Stimulated activated CD8-positive, alpha-beta memory T cell treated with anti-CD3 and anti-CD28 coated beads, Interleukin-2, amount 100 ng/mL, for 48 hours (primary cell): ENCODE measurements at places on chromosomes 5 and 9.
A peak's percentile ranks its signal among the peaks of the same experiment; 100 is the strongest.

DNA sequence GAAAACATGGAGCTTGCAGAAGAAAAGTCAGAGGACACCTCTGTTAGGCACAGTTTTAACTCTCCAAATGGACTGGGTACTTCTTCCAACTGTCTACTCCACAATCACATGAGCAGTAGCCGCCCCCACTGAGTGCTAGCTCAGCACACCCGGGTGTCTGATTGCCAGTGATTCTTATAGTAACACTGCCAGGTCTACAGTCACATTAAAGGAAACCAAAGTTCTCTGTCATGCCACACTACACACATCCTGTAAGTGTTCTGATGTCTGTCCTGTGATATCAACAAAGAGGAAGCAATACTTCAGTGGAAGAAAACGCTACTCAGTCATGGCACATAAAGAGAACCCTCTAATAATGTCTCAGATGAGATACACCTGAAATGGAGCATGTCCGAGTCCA lies at the start of gene HAVCR2:
HAVCR2 (minus strand) TSS at position 69 of the 400 bp plus-strand sequence; CDS start at position 8, 61 bp downstream.
- peak; percentile 34 for DNase-seq

- no peak for DNase-seq
Measured at GRCh38 chr5:101532430-101532829, 629.3 kb upstream of the ST8SIA4 start.

DNA sequence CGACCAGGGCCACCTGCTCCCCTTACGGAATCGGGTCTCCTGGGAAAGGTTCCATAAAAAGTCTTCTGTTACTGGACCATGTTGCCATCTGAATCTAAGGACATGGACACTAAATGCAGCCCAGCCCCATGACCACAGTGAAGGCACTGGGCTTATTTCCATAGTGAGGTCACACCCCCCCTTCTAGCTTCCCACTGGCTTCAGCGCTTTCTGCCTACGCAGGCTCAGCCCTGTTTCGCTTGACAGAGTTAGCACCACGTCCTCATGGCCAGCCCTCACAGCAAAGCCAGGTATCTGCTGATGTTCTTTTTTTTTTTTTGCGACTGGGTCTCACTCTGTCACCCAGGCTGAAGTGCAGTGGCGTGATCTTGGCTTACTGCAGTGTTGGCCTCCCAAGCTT lies 14.1 kb downstream of the UCK1 start:
- DNase-seq: no peak

DNA sequence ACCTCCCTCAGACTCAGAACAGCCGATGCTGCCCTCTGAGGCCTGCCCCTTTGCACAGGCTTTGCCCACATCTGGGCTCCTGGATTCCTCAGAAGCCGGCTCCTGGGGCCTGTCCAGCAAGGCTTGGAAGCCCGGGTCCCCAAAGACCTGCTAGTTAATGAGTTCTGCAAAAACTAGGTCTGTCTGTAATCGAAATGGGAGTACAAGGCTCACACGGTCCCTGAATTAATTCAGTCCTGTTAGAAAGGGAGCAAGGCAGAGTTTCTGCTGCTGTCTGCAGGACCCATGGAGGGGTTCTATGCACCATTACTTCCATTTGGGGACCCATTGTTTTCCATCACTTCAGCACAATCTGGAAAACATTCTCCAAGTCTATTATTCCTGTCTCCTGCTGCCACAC lies 221.8 kb downstream of the MELK start:
- DNase-seq: no peak

- no peak for DNase-seq
Measured at GRCh38 chr9:78448960-78449673, 152.2 kb downstream of the PSAT1 start.

DNA sequence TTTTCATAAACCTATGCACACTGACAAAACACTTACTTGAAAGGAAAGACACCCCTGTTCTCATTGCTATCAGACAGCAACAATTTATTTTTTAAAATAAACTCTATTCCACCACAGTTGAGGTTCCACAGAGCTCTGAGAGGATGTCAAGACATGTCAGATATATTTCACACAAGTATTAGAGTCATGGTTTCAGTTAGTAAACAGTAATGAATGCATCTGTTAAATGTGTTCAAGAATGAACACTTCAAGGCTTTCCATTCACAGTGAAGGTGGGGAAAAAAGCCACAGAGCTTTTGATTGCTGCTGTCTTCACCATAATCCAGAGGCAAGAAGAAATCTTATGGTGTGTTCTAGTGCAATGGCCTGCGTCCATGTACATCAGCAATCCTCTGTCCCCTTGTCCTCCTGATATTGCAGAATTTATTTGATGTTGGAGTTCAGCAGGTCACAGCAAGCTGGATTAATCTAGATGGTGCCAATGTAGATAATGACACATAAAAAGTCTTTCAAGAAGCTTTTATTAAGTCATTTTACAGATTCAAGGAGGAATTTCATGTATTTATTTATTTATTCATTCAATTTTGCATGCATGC lies 146.8 kb downstream of the GHR start:
- no peak for DNase-seq

GRCh38 chr9:110332766-110333165 lies 4.9 kb downstream of the TXNDC8 start:
- no peak for DNase-seq

GRCh38 chr5:58117542-58117941 lies 342.3 kb downstream of the PLK2 start:
- DNase-seq: no peak

- no peak for DNase-seq
Measured at GRCh38 chr5:74079971-74080556, 454.1 kb downstream of the ARHGEF28 start.

- no peak for DNase-seq
Measured at GRCh38 chr5:138138949-138139780, at the start of gene NME5. TSS of gene NME5 (minus strand) at chr5:138139428. CDS start at chr5:138138780, 648 bp downstream.

GRCh38 chr5:55618318-55618717 lies 83.6 kb upstream of the PLPP1 start:
- DNase-seq: no peak

GRCh38 chr9:30977965-30978364 lies 1406.5 kb upstream of the ACO1 start:
- no peak for DNase-seq

DNA sequence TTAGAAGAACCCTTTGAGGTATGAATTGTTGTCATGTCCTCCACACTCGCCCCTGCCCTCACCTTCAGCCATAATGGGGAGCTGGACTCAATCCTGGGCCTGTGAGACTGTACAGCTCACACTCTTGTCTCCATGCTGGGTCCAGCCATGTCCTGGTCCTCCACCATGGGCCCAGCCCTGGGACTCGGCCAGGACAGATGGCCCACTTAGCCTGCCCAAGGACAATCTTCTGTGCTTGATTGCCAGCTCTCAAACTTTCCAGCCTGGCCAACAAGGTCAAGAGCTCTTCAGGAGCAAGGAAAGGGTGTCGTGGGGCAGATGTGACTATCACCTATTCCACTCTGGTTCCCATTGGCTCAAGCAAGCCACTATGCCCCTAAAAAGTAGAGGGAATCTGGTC lies 90.8 kb downstream of the HRH2 start:
- no peak for DNase-seq

- DNase-seq: no peak
Measured at GRCh38 chr5:77937015-77937908, 161.1 kb upstream of the TBCA start.

GRCh38 chr9:4317681-4318080 lies 17.8 kb upstream of the GLIS3 start:
- no peak for DNase-seq

- no peak for DNase-seq
Measured at GRCh38 chr5:64333886-64334285, 168.2 kb downstream of the RNF180 start.

- DNase-seq: no peak
Measured at GRCh38 chr5:109083937-109084336, 325.8 kb downstream of the PJA2 start.

DNA sequence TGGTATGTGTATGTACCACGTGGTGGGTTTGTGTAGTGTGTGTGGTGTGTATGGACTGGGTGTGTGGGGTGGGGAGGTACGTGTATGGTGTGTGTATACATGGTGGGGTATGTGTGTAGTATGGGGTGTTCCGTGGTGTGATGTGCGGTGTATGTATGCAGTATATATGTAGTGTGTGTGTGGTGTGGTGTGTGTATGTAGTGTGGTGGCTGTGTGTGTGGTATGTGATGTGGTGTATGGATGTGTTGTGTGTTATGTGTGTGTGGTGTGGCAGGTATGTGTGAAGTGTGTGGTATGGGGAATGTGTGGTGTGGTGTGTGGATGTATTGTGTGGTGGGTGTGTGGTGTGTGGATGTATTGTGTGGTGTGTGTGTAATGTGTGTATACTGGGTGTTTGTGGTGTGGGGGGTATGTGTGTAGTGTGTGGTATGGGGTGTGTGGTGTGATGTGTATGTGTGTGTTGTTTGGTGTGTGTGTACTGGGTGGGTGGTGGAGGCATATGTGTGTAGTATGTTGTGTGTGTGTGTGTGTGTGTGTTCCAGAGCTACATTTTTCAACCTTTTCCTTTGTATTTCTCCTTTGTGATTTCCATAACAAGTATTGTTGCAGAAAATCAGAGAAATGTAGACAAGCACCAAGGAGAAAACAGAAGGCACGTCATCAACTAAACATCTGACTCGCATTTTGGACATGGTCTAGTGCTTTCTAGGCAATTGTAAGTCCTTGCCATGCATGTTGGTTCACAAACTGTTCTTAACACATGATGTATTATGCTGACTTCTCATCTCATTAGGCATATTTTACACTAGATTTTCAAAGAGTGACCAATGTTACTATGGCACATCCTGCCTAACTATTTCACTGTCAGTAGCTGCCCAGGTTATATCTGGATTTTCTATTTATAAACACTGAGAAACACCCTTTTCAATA lies 13.2 kb downstream of the SEMA4D start:
- DNase-seq: no peak

DNA sequence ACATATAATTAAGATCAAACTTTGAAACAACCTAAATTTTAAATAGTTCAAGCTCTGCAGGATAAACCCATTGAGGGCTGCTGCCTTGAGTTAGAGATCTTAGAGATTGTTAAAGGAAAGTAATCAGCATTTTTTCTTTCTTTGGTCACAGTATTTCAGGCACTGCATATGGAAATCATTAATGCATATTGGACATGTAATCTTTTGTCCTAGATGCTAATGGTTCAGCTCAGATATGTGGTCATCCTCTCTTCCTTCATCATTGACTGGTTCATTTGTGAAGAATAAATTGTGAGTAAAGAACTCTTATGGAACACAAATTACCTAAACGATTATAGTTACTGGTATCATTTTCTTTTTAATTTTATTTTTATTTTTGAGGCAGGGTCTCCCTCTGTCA lies 82.0 kb upstream of the PRLR start:
- no peak for DNase-seq

- DNase-seq: no peak
Measured at GRCh38 chr5:80114860-80115259, 79.7 kb downstream of the THBS4 start.

DNA sequence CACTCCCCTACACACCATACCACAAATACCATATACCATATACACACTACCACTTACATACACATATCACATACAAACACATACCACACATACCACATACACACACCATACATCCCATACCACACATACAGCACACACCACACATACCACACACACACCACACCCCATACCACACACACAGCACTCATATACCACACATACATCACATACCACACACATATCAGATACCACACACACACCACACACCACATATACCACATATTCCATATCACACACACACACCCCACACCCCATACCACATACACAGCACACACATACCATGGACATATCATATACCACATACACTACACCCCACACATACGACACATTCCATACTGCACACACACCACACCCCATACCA lies 276.6 kb downstream of the GADD45G start:
- DNase-seq: no peak

- no peak for DNase-seq
Measured at GRCh38 chr9:3903906-3904305, 378.1 kb upstream of the RFX3 start.
